Left lung (tissue), 14 donors: ENCODE measurements at places on chromosomes 5 and 9. TPM values are rescaled to one million over a fixed set of nuclear protein-coding genes. Genes with fewer than 3 reads are reported as not detected.

GRCh38 chr5:154058055-154059038, 19.6 kb downstream of the MFAP3 start:
- H3K4me1 ChIP-seq: no peaks in the 10 kb centered on the region
- DNase-seq: no peak
- no peak overlapping the region for H3K4me3 ChIP-seq

GRCh38 chr9:115057559-115057958, 60.4 kb downstream of the TNC start:
- no peaks in the 10 kb centered on the region for H3K4me1 ChIP-seq
- DNase-seq: no peak
- no peaks in the 10 kb centered on the region for H3K27me3 ChIP-seq
- no peaks in the 10 kb centered on the region for H3K36me3 ChIP-seq

The TMEM38B gene
- polyA plus RNA-seq: 12.8 TPM

DNA sequence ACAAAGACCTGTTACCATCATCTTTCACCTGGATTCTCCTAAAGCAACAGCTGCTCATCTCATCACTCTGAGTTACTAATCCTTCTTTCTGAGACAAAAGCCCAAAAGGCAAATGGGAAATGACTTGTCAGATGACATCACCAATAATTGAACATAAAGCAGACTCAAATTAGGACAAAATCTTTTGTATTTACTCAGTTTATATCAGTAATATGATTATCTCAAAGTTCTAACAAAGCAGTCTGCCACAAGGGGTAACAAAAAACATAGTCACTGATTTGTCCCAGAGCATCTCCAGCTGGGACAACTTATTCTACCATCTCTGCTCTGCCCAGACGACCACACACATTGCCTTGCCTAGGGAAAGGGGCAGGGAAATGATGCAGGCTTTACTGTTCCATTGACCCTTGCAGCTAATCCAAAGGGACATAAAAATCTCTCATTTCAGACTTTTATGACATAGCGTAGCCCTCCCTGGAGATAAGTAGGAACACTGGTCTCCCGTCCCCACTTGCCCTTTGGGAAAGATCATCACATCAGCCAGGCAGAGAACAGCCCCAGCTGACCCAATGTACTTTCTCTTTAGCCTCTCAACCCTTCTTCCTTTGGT, 249.5 kb upstream of the PTGER4 start:
- DNase-seq: no peak
- no peak overlapping the region for H3K4me3 ChIP-seq
- no peaks in the 10 kb centered on the region for H3K36me3 ChIP-seq
- no peak overlapping the region for H3K27ac ChIP-seq

GRCh38 chr9:98698856-98699255, 9.9 kb downstream of the GABBR2 start:
- peaks cover 39% of the 10 kb centered on the region for H3K27me3 ChIP-seq
- no peak overlapping the region for H3K4me3 ChIP-seq
- no peak overlapping the region for H3K27ac ChIP-seq
- no peaks in the 10 kb centered on the region for H3K36me3 ChIP-seq
- no peaks in the 10 kb centered on the region for H3K4me1 ChIP-seq
- no peak for DNase-seq

The CDH9 gene
- 0.09 TPM for polyA plus RNA-seq

The PCDHB13 gene
- 6.0 TPM for polyA plus RNA-seq

The SLC36A2 gene
- not detected for polyA plus RNA-seq

GRCh38 chr9:22913026-22913425, 466.4 kb downstream of the DMRTA1 start:
- no peaks in the 10 kb centered on the region for H3K36me3 ChIP-seq
- H3K4me1 ChIP-seq: no peaks in the 10 kb centered on the region
- H3K27ac ChIP-seq: no peak overlapping the region
- no peaks in the 10 kb centered on the region for H3K27me3 ChIP-seq
- no peak for DNase-seq

GRCh38 chr9:100601216-100601615, 23.3 kb downstream of the CAVIN4 start:
- H3K27me3 ChIP-seq: no peaks in the 10 kb centered on the region
- no peaks in the 10 kb centered on the region for H3K36me3 ChIP-seq
- DNase-seq: peak; percentile 48
- H3K4me1 ChIP-seq: peaks cover 4% of the 10 kb centered on the region

DNA sequence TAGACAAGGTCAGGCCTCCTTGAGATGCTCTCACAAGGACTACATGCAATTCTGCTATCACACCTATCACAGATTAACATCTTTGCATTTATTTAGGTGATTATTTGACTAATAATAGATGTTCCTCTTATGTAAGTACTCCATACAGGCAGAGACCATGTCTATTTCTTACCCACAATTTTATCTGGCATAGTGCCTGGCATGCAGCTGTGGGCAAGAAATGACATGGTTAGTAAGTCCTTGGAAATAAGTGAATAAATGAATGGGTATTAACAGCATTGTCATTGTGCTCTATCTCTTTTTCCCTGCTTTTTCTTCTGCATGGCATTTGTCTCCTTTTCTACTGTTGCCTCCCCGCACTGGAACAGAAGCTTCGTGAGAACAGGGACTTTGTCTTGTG, 49.4 kb downstream of the SLC22A5 start:
- H3K4me1 ChIP-seq: peaks cover 50% of the 10 kb centered on the region
- no peaks in the 10 kb centered on the region for H3K36me3 ChIP-seq

The C9orf43 gene
- polyA plus RNA-seq: 0.74 TPM

DNA sequence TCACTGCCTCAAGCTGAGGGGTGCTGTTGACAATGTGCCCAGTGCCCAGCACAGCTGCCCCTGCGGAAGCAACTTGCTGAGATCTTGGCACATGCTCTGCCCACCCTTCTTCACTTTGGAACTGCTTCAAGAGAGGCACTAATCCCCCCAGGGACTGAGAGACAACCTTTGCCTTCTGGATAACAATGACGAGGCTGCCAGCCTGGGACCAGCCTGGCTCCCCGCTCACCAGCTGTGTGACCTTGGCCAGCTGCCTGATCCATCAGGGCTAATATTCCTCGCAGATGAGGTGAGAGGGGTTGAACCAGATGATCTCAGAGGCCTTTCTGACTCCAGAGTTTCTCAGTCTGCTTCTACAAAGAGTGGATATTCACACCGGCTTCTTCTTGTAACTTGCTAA, 81.0 kb downstream of the SHB start:
- no peak for DNase-seq
- H3K4me1 ChIP-seq: peaks cover 43% of the 10 kb centered on the region
- H3K36me3 ChIP-seq: no peaks in the 10 kb centered on the region
- no peak overlapping the region for H3K4me3 ChIP-seq
- H3K27ac ChIP-seq: no peak overlapping the region
- no peaks in the 10 kb centered on the region for H3K27me3 ChIP-seq

The KCNMB1 gene
- 1.2 TPM for polyA plus RNA-seq

- no peaks in the 10 kb centered on the region for H3K36me3 ChIP-seq
- H3K27me3 ChIP-seq: no peaks in the 10 kb centered on the region
- no peak for DNase-seq
- no peaks in the 10 kb centered on the region for H3K4me1 ChIP-seq
- H3K4me3 ChIP-seq: no peak overlapping the region
- no peak overlapping the region for H3K27ac ChIP-seq
These were observed 233.2 kb upstream of the DAB2 start for GRCh38 chr5:39657943-39658342.

DNA sequence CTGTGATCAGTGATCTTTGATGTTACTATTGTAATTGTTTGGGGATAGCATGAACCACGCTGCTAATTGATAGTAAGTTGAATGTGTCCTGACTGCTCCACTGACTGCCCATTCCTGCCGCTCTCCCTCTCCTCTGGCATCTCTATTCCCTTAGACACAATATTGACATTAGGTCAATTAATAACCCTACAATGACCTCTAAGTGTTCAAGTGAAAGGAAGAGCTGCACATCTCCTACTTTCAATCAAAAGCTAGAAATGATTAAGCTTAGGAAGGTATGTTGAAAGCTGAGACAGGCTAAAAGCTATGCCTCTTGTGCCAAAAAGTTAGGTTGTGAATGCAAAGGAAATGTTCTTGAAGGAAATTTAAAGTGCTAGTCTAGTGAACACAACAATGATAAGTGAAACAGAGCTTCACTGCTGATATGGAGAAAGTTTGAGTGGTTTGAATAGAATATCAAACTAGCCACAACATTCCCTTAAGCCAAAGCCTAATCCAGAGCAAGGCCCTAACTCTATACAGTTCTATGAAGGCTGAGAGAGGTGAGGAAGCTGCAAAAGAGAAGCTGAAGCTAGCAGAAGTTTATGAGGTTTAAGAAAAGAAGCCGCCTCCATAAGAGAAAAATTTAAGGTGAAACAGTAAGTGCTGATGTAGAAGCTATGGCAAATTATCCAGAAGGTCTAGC, 12.9 kb downstream of the CLINT1 start:
- H3K27me3 ChIP-seq: no peaks in the 10 kb centered on the region
- H3K4me1 ChIP-seq: peaks cover 12% of the 10 kb centered on the region
- H3K4me3 ChIP-seq: no peak overlapping the region
- no peak for DNase-seq
- H3K36me3 ChIP-seq: peaks cover 13% of the 10 kb centered on the region

- DNase-seq: no peak
- no peaks in the 10 kb centered on the region for H3K27me3 ChIP-seq
- no peaks in the 10 kb centered on the region for H3K36me3 ChIP-seq
- no peak overlapping the region for H3K4me3 ChIP-seq
These were observed 60.6 kb upstream of the TMEM215 start for GRCh38 chr9:32722704-32723103.

GRCh38 chr9:34646211-34647083, at the start of gene GALT:
Gene GALT (plus strand): TSS chr9:34646675. CDS start chr9:34646705, 30 bp downstream.
- H3K4me1 ChIP-seq: peaks cover 29% of the 10 kb centered on the region
- H3K27ac ChIP-seq: peak within 1 kb of the TSS; percentile 87
- no peaks in the 10 kb centered on the region for H3K27me3 ChIP-seq
- peak; percentile 92 for DNase-seq

The CCDC183 gene
- polyA plus RNA-seq: 10.3 TPM

DNA sequence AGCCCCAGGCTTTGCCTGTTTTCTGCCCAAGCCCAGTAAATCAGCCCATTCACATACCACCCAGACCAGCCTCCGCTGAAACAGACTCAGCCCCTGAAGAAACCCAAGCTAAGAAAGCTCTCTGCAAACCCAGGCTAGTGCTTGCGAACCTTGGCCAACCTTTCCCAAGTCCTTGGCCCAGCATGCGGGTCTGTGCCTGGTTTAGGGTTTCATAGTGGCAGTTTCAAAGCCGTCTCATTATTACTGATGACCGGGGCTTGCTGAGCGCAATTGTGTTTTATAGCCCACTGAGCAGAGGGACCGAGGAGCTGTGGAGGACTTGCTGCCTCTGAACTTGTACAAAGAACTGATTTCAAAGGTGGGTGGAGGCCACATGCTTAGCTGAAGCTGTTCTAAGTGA, 584.3 kb downstream of the BNC2 start:
- H3K4me3 ChIP-seq: no peak overlapping the region
- no peak for DNase-seq
- H3K4me1 ChIP-seq: no peaks in the 10 kb centered on the region
- no peaks in the 10 kb centered on the region for H3K27me3 ChIP-seq
- H3K36me3 ChIP-seq: no peaks in the 10 kb centered on the region
- no peak overlapping the region for H3K27ac ChIP-seq

The FAXDC2 gene
- polyA plus RNA-seq: 38.8 TPM

The TRIM7 gene
- polyA plus RNA-seq: 0.30 TPM

GRCh38 chr9:84374516-84374915, 34.0 kb upstream of the SLC28A3 start:
- no peaks in the 10 kb centered on the region for H3K4me1 ChIP-seq
- H3K27me3 ChIP-seq: no peaks in the 10 kb centered on the region
- DNase-seq: no peak
- peak overlapping the region; percentile 33 for H3K27ac ChIP-seq
- H3K4me3 ChIP-seq: no peak overlapping the region
- H3K36me3 ChIP-seq: no peaks in the 10 kb centered on the region

DNA sequence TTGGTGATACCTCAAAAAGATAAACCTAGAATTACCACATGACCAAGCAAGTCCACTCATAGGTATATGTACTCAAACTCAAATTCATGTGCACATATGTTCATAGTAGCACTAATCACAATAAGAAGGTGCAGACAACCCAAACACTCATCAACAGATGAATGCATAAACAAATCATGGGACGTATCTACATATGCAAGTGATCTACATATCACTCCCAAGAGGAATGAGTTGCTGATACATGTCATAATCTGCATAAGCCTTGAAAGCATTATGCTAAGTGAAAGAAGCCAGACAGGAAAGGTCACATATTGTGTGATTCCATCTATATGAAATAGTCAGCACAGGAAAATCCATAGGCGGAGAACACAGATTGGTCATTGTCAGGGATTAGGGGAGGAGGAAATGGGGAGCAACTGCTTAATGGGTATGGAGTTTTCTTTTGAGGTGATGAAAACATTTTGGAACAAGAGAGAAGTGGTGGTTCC, 10.6 kb upstream of the GPX8 start:
- DNase-seq: no peak
- no peak overlapping the region for H3K4me3 ChIP-seq
- no peaks in the 10 kb centered on the region for H3K27me3 ChIP-seq
- H3K27ac ChIP-seq: no peak overlapping the region
- H3K4me1 ChIP-seq: no peaks in the 10 kb centered on the region

- H3K4me3 ChIP-seq: peak overlapping the region; percentile 26
- no peak overlapping the region for H3K27ac ChIP-seq
- H3K36me3 ChIP-seq: no peaks in the 10 kb centered on the region
- DNase-seq: peak; percentile 7
- H3K4me1 ChIP-seq: peaks cover 11% of the 10 kb centered on the region
- peaks cover 19% of the 10 kb centered on the region for H3K27me3 ChIP-seq
These were observed 453 bp downstream of the RASGEF1C start for GRCh38 chr5:180208435-180209081.

DNA sequence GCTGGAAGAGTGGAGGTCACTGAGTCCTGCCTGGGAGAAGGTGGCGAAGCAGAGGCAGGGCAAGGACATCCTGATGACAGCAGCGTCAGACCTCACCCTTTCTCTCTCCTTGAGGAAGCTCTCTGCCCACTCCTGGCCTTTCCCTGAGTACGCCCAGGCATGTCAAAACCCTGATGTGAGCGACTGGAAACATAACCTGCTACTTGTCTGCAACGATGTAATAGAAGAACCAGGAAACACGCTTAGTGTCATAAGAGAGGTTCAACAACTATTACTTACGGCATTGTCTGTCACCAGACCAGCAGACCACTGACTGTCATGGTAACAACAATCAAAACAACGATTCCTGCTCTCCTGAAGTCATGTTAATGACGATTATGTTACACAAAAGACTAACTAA, 152.4 kb downstream of the ACTL7B start:
- no peak for DNase-seq
- no peaks in the 10 kb centered on the region for H3K36me3 ChIP-seq
- no peaks in the 10 kb centered on the region for H3K4me1 ChIP-seq
- no peaks in the 10 kb centered on the region for H3K27me3 ChIP-seq
- H3K27ac ChIP-seq: no peak overlapping the region
- no peak overlapping the region for H3K4me3 ChIP-seq
